ENCODE measurements at places on chromosomes 12 and 14.

DNA sequence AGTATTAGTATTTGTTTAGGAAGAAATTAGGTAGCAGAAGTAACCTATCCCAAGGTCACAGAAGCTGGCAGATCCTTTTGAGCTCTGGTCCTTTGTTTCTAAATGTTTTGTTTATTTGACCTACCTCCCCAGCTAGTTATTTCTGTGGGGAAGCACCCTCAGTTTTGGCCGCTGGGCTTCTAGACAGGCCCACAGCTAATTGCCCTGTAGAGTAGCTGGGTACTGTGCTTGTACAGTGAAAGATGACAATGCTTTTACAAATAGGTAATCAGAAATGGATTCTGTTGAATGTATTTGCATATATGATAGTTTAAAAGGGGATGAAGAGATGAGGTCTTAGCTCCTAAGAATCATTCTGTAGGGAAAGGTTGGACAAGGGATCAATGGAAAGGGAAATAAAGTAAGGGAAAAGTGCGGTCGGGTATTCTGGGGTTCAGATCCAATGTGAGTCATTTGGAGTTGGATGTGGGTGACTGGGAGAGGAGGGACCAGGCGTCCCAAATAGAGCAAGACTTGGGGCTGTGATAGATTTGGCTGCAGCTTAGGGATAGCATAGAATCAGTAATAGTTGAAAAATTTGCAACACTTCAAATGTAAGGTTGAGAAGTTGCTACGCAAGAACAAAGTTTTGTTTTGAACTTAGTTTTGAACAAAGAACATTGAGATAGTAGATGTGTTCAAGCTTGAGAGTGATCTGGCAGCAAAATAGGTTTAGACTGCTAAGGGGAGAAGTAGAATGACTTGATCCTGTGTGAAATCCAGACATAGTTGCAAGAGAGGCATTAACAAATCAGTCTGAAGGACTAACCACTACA is 3.6 kb downstream of the NUDT4 start:
- DNase-seq = no peak

- DNase-seq = no peak
These were observed 1277.4 kb downstream of the LRFN5 start for GRCh38 chr14:42884100-42884499.

GRCh38 chr12:571795-572531 is 91.3 kb downstream of the NINJ2 start:
- no peak for DNase-seq

- DNase-seq = no peak
These were observed 1.0 kb upstream of the CLIP1 start for GRCh38 chr12:122423258-122424165.

DNA sequence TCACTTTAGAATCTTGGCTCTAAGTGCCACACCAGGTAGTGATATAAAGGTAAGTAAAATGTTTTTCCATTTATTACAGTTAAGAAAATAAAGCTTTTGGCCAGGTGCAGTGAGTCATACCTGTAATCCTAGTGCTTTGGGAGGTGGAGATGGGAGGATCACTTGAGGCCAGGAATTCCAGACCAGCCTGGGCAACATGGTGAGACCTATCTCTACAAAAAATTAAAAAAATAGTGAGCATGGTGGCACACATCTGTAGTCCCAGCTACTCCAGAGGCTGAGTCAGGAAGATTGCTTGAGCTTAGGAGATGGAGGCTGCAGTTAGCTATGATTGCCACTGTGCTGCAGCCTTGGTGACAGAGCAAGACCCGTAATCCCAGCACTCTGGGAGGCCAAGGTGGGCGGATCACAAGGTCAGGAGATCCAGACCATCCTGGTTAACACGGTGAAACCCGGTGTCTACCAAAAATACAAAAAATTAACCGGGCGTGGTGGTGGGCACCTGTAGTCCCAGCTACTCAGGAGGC is 5.0 kb downstream of the FANCM start:
- no peak for DNase-seq

GRCh38 chr14:104372390-104373054 is 207.0 kb upstream of the C14orf180 start:
- no peak for DNase-seq

GRCh38 chr12:53381731-53382630 is 2.0 kb downstream of the SP1 start:
- DNase-seq = no peak

DNA sequence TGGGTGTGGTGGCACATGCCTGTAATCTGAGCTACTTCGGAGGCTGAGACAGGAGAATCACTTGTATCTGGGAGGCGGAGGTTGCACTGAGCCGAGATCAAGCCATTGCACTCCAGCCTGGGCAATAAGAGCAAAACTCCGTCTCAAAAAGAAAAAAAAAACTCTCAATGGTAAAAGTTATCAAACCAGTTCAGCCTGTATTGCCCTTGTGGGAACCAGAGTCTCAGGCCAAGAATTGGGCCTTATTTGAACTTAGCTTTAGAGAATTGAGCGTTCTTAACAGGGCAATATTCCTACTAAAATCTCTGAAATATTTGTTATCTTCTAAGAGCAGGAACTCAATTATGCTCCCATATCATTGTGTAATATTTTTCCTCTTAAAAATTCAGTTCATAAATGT is 7.7 kb upstream of the MDM2 start:
- no peak for DNase-seq

DNA sequence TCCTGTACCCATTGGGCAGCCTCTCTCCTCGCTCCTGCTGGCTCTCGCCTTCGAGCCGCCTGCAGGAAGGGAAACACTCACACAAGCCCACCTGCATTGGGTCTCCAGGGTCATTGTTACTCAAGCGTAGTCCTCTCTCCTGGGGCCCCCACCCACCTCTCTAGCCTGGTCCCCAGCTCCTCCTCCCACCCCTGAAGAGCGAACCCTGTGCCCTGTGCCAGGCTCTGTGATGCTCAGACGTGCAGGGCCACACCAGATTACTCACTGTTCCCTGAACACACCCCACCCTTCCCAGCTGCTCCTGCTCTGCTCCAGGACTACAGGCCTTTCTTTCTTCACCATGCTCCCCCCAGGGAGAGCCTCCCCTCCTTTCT is 88.1 kb downstream of the NINJ2 start:
- DNase-seq = no peak

DNA sequence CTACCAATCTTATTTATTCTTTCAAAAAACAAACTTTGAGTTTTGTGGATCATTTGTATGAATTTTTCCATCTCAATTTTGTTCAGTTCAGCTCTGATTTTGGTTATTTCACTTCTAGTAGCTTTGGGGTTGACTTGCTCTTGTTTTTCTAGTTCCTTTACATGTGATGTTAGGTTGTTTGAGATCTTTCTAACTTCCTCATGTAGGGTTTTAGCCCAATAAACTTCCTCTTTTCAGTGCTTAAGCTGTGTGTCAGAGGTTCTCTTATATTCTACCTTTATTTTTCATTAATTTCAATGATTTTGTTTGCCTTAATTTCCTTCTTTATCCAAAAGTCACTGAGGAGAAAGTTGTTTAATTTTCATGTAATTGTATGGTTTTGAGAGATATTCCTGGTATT is 860.4 kb upstream of the FBXO33 start:
- no peak for DNase-seq

DNA sequence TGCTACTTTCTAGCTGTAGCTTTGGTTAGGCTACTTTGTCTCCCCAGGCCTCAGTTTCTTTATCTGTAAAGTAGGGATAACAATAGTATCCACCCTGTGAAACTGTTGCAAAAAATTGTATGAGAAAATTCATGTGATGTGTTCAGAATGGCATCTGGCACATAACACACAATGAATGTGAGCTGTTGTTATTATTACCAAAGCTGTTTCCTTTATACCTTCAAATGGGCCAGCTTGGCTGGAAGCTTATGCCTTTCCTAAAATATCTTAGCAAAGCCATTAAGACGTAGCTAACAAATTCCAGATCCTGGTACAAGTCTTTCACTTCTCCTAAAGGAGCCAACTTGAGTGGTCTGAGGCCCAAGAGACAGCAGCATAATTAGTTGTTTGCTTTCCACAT is 25.2 kb upstream of the MANSC4 start:
- no peak for DNase-seq

DNA sequence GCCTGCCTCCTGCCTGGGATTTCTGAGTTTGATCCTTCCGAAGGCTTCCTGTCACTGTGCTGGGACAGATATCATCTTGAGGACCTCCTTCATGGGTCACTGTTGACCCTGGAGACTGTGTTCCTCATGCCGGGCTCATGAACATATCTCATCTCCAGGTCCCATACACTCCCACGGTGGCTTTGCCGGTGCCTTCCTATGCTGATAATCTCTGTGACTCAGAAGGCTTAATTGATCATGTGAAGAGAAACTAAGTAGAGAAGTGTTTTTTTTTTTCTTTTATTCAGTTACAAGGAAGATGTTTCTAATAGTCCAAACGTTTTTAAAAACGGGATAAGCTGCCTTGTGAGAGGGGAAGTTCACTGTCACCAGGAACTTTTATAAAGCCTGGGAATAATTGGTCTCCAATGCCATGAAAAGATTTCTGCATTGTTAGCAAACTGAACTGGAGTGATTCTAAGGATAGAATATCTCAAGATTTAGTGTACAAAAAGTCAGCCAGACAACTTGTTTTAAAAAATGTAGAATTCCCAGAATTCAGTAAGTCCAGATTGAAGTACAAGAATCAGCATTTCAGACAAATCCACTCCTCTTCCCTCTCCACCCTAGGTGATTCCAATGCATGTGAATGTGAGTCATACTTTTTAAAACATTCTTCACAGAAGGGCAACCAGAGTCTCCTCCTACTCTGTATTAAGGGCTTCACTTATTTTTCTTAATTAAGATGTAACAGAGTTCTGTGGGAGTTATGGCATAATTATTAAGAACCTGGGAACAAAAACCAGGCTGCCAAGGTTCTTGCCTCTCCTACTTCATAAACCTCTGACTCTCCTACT is 139.8 kb upstream of the LGR5 start:
- DNase-seq = no peak

GRCh38 chr12:9880532-9881078 is 684 bp upstream of the KLRF2 start:
- DNase-seq = no peak

- DNase-seq = no peak
These were observed 20.8 kb upstream of the AMN start for GRCh38 chr14:102901633-102902032.

GRCh38 chr12:15852383-15852782 is 29.8 kb upstream of the STRAP start:
- no peak for DNase-seq

- DNase-seq = no peak
These were observed 21.7 kb downstream of the DLK1 start for GRCh38 chr14:100748403-100748802.

DNA sequence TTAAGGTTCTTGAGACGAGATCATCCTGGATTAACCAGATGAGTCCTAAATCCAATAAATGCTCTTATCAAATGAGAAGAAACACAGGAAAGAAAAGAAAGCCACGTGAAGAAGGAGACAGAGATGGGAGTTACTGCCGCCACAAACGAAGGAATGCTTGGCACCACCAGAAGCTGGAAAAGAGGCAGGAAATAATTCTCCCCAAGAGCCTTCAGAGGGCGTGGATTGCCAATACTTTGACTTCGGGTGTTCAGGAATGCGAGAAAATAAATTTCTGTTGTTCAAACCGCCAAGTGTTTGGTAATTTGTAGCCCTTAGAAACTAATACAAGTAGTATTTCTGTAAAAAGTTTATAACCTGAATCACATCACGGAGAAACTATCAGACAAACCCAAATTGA is 31.3 kb downstream of the ABCD2 start:
- DNase-seq = no peak

DNA sequence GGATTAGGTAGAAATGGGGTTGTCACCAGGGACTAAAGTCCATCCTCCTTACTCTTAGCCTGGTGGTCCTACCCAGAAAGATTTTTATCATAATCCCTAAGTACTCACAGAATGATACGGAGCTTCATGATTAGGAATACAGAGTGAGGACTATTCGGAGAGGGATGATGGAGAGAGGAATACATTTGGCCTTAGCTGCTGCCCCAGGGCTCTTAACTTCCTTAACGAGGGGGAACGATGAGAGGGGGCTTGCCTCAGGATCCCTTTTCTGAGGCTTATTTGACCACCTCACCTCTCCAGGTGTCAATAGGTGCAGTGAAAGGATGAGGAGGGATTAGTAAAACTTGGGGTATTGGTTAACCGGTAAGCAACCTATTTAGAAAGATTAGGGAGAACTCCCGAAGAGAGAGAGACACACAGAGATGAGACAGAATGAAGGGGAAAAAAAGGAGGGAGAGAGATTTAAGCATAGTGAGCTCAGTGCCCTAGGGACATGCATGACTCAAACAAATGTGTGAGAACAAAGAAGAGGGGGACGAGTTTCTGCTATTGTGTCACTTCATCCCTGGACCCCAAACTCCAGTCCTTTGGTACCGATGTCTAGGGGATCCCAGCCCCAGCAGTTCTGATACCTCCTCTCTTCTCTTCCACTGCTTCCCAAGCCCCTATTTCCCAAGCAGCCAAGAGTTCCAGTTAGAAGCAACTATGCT is 1.1 kb downstream of the NFE2 start:
- DNase-seq = no peak
